ENCODE measurements at places on chromosomes 5 and 9.

DNA sequence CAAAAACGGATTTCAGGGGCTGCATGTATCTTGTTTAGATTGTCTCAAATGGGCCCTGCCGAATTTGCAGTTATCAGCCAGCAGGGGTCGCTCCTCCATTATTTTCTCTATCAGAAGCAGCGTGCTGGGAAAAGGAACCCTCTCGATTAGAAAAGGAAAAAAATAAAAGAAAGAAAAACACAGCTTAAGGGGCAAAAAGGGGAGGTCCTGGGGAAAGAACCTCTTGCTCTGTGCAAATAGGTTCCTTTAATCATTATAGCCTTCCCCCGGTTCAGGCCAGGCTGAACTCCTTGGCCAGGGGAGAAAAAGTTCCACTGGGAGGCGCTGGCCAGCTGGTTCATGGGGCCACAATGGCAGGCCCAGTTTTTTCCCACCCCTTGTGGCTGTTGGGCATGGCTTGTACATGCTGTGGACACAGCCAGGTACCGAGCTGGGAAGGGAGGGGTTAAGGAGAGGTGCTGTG, 25.0 kb upstream of the CAPSL start:
- peak; percentile 30 for DNase-seq

DNA sequence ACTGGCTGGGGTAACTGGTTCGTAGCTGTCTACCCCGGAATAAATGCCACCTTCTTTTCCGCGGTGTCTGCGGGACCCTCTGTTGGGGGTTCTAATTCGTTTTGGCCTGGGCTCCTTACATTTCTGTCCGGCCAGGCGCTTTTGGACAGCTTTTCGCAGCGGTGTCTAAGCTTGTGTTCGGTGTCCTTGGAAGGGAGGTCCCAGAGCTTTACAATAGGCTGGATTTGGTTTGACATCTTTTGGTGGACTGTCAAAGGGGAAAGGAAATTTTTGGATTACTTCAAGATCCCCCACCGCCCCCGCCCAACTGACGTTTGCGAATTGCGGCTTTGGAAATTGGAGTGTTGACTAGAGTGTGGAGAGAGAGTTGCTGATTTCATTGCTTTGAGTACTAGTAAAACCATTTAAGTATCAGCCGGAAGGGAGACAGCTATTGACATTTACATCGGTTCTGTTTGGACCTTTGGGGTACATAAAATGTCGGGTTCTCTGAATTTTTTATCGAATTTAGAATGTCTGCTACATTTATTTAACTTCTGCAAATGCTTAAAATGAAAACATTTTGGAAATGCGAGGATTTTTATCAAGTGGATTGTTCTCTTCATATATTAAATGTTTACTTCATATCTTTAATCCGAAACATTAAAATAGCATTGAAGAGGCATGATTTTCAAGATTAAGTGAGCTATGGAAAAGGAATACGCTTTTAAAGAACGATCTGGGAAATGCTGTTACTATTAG, 4.7 kb upstream of the PURA start:
- DNase-seq: peak; percentile 20

DNA sequence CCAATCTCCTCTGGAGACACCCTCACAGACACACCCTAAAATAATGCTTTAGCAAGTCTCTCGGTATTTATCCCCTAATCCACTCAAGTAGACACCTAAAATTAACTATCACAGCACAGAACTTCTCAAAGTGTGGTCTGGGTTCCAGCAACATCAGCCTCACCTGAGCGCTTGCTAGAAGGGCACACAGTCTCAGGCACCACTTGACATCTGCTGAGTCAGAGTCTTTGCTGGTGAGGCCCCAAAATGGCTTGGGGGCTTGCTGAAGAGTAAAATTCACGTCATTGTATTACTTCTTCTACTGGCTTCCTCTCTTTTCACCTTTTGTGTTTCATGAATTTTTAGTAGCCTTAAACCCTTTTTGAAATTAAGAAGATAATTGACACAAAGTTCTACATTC, 9.0 kb downstream of the FOXB2 start:
- no peak for DNase-seq

DNA sequence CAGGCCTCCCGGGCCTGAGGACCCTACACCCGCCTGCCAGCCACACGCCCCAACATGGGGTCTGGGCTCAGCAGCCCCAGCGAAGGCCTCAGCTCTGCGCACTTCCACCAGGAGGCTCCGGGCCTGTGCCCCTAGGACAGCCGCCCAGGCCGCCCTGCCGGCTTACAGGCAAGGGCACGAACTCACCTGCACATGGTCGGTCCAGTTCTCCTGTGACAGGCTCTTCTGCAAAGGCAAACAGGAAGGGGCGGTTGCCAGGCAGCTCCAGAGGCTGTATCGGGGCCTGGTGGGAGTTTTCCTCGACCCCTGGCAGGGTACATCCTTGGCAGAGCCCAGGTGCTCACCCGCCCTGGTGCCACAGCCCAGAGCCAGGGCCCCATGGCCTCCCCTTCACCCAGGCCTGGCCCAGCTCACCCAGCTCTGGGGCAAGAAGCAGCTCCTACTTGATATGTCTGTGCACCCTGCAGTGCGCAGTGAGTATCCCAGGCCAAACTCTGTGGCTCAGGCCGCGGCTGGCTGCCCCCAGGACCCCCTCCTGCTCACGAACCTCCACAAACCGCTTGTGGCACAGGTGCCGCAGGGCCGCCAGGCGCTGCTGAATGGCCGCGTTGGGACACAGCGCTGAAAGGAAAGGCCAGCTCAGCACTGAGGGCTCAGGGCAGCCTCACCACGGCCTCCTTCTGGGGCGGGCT, 52.2 kb upstream of the NRARP start:
- DNase-seq: no peak

Data from EH (cell line).